Stimulated activated CD8-positive, alpha-beta memory T cell treated with anti-CD3 and anti-CD28 coated beads, Interleukin-7, amount 100 ng/mL, for 1 hour (primary cell): ENCODE measurements at places on chromosomes 5 and 9.

GRCh38 chr5:86360801-86361200 is 256.9 kb upstream of the COX7C start:
- DNase-seq, result no peak

DNA sequence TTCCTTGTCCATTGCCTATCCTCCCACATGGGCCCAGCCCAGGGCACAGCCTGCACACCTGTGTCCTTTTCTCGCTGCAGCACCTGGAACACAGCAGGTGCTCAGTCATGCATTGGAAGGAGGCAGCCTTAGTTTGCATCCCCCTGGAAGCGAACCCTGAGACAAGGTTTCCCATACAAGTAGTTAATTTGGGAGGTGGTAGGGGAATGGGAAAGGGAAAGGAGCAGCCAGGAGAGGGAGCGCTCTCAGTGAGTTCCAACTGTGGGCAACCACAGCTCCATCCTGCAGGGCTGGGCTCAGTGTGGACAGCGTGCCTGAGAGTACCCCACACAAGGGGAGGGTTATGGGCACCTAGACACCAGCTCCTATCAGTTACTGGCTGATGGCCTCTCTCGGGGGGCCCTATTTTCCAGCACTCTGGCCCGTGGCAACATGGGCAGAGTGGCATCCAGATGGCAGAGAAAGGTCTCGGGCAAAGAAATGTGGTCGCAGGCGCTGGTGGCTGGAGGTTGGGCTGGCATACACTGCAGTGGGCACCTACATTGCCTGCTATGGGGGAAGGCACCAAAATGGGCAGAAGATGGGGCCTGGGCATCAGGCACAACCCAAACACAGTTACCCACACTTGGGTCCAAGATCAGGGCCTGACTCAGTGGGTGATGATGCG is 50.1 kb downstream of the TSPAN17 start:
- no peak for DNase-seq

DNA sequence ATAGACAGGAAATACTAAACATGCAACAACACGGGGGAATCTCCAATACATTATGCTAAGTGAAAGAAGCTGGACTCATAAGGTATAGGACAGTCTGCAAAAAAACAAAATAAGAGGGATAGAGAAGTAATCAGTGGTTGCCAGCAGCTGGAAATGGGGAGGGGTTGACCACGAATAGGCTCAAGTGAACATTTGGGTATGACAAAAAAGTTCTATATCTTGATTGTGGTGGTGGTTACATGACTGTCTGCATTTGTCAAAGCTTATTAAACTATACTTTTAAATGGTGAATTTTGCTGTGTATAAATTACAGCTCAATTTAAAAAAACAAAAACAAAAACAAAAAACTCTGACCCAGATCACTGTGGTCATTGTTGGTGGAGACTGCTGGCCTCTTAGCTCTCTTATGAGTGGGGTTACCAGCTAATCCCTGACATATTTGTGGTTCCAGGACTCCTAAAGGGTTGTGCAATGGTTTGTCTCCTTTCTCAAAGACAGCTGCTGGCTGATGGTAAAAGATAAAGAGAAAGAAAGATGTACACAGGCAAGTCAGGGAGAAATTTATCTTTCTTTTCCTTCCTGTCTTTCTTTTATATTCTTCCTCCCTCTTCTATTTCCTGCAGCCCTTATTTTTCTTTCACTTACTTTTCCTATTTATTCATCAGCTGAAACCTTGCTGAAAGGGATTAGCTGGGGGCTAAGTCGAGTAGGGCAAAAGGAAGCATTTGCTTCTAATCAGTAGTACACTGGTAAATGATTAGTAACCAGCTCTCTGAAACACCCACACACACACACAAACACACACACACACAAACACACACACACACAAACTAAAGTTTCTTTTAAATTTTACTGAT is 42.6 kb upstream of the APC start:
- DNase-seq, result no peak

- no peak for DNase-seq
Observed at GRCh38 chr9:18452276-18452675, 21.7 kb upstream of the ADAMTSL1 start.

DNA sequence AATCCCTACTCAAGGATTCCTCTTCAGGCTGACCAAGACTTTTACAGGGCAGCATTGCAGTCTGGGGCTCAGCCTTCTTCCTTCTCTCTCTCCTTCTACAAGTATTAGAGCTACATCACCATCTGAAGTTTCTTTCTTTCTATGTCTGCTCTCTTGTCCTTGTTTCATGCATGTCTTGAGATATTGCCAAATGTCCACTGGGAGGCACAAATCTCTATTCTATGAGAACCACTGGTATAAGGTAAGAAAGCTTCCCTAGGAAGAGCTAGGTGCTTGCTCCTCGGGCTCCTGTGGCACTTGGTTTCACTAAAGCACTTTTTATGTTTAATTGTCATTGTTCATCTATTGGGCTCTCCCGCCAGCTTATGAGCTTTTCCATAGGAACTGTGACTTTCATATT is 289.2 kb upstream of the PCSK5 start:
- DNase-seq, result no peak

- DNase-seq, result no peak
Observed at GRCh38 chr5:123455640-123456039, 32.4 kb upstream of the CEP120 start.

- DNase-seq, result no peak
Observed at GRCh38 chr5:164555809-164556208, 1050.4 kb downstream of the MAT2B start.

DNA sequence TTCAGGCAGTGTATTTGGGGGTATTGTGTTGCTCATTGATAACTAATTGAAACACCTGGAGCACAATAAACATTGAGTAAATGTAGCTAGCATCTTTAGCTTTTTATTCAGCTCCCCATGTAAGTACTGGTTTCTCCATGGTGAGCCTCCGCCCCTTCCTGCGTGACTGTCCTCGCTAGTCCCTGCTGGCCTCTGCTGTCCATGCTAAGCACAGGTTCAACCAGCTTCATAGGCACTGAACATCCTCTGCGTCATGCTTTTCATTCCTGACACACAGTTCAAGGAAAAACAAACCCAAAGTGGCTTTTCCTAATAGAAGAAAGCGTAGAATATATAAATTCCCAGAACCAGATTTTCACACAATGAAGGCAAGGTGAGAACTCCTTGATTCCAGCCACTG is 27.3 kb upstream of the DAP start:
- DNase-seq, result no peak

- DNase-seq, result no peak
Observed at GRCh38 chr9:80995759-80996158, 693.6 kb downstream of the TLE1 start.

DNA sequence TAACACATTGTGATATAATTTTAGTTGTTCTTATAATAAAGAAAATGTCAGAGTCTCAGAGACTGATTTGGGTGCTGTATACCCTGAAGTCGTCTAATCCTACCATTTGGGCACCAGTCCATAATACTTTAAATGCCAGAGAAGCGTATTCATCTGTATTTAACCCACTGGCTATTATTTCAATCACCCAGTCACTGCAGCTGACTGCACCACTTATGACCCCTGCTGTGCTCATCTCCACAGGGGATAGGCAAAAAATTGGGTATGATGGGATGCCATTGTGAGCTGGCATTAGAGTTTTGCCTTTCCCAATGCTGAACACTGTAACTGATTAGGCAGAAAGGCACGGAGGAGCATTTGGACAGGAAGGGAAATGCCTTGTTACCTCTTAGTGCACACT is 599.7 kb downstream of the CAAP1 start:
- no peak for DNase-seq

GRCh38 chr9:95901506-95901905 is 26.0 kb downstream of the ERCC6L2 start:
- DNase-seq, result no peak

GRCh38 chr5:67014957-67015400 is 181.6 kb downstream of the CD180 start:
- no peak for DNase-seq

GRCh38 chr9:69932901-69933300 is 110.7 kb upstream of the MAMDC2 start:
- DNase-seq, result no peak

GRCh38 chr5:82422751-82423181 is 144.6 kb upstream of the RPS23 start:
- DNase-seq, result no peak

DNA sequence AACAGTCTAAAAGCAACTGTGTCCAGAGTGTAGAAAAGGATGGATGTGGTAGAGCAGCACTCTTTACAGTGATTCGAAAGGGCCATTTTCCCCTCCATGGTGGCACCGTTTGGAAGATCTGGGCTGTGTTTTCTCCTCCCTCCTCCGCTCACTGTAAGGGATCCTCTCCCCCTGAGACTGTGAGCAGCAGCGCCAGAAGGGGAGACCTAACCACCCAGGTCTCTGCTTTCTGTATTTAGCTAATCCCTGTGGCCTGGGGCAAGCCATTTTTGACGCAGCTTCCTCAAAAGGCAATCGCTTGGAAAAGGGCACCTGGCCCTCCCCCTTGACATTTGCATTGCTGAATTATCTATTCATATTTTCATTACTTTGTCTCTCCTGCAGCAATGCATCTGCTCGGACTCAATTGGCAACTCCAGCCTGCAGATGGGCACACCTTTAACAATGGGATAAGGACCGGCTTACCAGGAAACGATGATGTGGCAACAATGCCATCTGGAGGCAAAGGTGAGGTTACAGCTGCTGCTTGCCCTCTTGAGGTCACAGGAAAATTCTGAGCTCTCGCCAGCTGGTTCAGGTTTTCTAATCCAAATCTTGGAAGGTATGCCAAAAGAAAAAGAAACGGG is 244.3 kb upstream of the WWC1 start:
- DNase-seq, result no peak

GRCh38 chr5:126014676-126015075 is 408.5 kb upstream of the GRAMD2B start:
- DNase-seq, result no peak

DNA sequence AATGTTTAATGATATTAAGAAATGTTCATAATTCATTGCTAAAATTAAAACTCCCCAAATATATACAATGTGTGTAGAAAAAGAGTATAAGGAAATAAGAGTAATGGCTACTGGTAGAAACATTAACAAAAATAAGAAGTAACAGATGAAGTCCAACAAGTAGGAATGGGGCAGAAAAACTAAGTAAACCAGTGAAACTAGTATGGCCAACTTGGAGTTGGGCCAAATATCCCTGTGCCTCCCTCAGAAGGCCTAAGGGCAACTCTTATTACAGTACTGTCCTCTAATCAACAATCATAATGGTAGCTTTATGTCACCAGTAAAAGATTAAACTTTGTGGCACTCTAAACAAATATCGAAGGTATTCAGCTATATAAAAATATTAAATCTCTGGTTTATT is 93.5 kb downstream of the SSBP2 start:
- no peak for DNase-seq

GRCh38 chr9:133101356-133102189 is 19.5 kb downstream of the RALGDS start:
- no peak for DNase-seq

DNA sequence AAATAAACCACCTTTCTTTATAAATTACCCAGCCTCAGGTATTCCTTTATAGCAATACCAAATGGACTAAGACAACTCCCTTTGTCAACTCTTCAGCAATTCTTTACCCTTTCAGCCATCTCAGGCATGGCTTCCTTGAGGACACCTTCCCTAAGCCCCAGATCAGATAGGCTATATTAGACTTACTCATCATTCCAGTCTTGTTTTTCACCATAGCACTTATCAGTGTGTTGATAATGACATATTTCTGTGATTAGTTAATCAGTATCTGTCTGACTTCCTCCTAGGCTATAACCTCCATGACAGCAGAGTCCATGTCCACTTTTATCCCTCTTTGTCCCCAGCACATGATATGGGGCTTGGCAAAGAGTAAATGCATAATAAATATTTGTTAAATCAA is 238.1 kb downstream of the ACTL7B start:
- DNase-seq, result no peak

DNA sequence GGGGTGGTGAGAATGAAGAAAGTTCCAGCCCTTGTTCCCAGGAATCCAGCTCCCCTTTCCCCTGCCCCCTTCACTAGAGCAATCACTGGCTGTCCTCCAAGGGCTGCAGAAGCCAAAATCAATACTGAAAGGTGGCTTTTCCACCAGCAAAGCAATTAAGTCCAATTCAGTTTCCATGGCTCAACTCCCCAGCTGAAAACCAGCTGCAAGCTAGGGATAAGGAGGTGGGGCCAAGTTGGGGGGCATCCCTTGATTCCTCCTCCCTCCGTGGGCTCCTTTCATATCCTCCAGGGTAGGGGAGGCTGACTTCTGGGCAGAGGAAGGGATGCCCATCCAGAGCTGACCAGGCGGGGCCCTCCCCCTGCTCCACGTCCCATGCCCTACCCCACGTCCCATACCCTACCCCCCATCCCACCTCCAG is 22.7 kb downstream of the CAMK2A start:
- no peak for DNase-seq

DNA sequence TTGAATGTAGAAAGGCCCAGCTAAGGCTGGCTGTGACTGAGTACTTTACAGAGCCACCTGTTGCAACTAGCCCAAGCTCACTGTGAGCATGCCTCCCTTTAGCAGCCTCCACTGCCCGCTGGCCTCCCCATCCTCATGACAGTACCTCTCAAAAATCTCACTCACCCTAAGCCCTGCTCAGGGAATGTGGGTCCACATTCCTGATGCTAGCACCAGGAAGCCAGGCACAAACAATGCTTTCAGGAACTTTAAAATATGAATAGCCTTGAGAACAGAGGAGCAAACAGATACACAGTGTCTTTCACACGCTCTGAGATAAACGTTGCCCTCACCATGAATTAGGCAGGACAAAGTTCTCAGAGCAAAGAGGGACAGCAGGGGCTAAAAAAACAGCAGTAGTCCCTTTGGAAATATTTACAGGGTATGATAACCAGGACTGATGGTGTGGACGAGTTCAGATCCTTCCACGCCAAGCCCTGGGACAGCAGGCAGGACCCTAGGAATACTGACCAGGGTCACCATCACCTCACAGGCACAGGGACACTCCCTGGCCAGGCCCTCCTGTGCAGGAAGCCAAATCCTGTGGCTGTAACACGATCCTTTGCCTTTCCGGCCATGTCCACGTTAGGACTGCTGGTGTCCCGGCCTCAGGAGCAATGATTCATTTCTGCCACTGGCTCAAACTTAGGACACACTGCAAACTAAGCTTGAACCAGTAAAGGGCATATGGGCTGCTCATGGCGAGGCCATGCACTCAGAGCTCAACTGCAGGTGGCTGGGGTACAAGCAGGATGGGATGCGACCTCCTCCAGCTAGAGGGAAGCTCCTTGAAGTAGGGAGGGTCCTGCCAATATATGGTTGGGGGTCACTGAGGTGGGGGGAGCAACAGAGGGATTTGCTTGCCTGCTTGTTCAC is 9.6 kb downstream of the ACSL6 start:
- DNase-seq, result no peak

DNA sequence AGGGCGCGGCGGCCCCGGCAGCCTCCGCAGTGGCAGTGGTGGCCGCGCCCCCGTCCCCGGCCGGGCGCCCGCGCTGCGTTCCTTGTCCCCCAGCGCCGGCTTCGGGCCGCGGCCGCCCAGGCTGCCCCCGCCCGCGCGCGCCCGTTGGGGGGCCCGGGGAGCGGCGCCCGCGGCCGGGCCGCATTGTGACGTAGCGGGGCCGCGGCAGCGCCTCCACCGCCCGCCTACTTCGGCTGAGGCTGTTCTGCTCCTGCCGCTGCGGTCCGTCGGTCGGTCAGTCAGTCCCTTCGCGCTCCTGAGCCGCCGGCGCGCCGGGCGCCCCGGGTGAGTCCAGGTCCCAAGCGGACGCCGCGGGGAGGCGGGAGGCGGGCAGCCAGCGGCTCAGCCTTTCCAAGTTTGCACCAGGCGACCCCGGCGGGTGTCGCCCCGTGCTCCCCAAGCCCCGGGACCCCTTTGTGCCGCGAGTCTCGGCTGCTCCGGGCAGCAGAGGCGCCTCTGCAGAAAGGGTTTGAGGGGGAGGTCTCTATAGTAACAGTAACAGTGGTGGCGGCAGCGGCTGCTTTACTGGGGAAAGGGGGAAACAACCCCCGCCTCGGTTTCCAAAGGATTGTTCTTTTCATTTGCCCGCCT is at the start of gene SNCAIP:
Gene SNCAIP (plus strand): TSS at position 277 of the 630 bp plus-strand sequence. CDS start 78,898 bp downstream, outside the sequence.
- no peak for DNase-seq
